ENCODE measurements at places on chromosomes 7 and 10.

- no peak for DNase-seq
Measured at GRCh38 chr10:87925570-87925969, 62.1 kb downstream of the PTEN start.

DNA sequence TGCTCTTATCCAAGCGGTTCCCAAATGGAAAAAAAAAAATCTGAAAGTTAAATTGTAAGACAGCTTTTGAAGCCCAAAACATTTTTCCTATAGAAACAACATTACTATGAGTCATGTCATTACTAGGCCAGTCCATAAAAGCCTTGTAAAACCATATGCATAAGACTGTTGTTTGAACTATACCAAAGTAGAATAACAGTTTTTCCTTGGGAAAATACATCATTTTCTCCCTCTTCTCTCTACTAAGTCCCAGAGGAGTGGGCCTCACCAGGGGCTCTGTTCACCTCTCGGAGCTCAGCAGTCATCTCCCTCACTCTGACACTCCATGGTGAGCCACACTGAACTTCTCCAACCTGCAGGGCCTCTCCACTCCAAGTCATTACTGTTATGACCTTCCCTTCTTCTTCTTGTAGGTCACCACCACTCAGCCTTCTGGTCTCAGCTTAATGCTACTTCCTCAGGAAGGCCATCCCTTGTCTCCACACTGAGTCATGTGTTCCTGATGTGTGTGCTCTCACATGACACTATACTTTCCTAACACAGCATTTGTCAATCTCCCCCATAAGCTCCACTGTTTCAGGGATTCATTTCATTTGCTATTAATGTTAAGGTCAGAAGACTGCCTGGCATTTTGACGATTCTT, 32.5 kb downstream of the ZNF438 start:
- no peak for DNase-seq

GRCh38 chr10:26721561-26721960, 24.1 kb downstream of the PDSS1 start:
- DNase-seq: no peak

DNA sequence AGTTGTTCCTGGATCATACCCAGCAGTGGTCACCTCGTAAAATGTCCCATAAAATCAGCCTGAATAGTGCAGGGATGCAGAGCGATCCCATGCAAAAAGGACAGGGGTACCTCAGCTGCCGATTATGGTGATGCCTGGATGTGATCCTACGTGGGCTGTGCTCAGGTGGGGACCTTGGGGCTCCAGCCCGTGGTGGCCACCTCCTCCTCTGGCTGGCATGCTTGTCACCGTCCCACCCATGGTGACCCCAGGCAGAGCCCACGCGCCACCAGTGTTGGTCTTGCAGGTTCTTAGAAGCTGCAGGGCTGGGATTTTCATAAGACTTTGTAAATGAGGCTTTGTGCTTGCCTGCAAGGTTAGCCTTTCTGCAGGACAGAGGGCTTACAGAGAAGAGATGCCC, 97.2 kb downstream of the GLRX3 start:
- DNase-seq: no peak

GRCh38 chr7:48259463-48260280, 88.4 kb downstream of the ABCA13 start:
- no peak for DNase-seq

Measured in cerebellar nuclear complex (tissue), 1 donor.